Sciatic nerve (tissue), 2 donors: ENCODE measurements at places on chromosomes 3 and 15. TPM values are rescaled to one million over a fixed set of nuclear protein-coding genes. Genes with fewer than 3 reads are reported as not detected.

The CPNE9 gene
- not detected for total RNA-seq

The KLF13 gene
- 85.9 TPM for total RNA-seq

- DNase-seq: no peak
Observed at GRCh38 chr3:13828501-13829265, 51.2 kb downstream of the WNT7A start.

DNA sequence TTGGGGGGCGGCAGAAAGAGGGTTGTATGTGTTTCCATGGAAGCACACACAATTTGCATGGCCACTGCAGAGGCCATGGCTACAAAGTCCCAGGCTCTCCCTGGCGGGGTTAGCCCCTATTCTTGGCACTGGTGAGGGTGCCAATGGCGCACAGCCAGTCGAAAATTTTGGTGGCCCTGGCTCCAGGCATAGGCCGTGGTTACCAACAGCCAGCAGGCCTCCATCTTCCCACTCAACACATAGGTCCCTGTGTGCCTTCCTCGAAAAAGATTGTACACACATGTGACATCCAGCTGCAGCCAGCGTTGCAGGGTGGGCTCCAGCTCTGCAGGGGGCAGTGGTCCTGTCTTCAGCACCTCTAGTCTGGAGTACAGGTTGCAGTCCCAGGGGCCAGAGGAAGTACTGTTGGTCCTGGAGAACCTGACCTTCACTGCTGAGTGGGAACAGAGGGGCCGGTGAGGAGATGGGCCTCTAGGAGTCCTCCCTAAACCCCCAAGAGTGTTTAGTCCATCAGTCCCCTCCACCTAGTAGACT, 7.1 kb downstream of the P4HTM start:
- DNase-seq: no peak

The GPR87 gene
- not detected for total RNA-seq

DNA sequence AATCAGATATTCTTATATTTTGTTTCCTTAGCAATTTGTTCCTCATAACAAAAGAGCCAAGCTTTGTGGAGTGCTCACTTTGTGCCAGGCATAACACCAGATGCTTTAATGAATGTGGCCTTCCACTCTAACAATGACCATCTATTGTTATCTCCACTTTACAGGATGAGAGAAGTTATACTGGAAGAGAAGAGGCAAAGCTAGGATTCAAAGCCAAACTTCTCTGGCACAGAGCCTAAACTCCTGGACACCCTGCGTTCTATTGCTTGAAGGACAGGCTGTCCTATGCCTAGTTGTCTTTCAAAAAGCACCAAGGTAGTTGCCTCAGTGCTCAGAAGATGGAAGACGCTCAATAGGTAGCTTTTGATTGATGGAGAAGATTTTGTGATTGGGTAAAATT, 123.2 kb upstream of the FEZF2 start:
- no peak for DNase-seq

DNA sequence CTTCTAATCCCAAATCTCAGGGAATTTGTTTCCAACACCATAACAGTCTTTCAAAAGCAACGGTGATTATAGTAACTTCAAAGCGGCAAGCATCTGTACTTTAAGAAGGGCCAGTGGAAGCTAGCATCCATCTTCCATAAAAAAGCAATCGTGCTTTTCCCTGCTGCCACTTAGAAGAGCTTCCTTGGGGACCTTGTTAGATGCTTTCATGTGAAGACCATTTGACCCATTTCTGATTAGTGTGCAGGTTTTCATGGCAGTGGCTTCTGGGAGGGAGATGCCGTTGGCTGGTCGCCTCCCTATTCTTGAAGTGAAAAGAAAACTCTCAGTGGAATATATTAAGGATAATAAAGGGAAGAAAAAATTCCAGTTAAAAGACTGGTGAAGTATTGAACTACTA, 354.1 kb downstream of the ROBO2 start:
- DNase-seq: no peak

DNA sequence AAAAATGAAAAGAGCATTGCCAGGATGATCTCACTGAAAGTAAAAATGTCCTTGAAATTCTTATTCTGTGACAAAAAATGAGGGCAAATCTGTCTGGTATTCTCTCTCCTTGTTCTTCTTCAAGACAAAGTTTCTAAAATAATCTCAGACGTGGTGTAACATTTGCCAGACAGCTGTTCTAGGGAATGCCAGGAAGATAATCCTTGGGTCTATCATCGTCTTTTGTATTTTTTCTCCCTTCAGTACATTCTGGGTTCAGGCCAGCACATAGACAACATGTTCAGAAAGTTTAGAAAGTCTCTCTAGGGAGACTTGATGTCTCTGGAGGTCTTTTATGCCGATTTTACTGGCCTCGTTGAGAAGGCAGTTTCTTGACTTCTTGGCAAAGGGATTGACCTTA, 121.2 kb upstream of the HES1 start:
- no peak for DNase-seq

DNA sequence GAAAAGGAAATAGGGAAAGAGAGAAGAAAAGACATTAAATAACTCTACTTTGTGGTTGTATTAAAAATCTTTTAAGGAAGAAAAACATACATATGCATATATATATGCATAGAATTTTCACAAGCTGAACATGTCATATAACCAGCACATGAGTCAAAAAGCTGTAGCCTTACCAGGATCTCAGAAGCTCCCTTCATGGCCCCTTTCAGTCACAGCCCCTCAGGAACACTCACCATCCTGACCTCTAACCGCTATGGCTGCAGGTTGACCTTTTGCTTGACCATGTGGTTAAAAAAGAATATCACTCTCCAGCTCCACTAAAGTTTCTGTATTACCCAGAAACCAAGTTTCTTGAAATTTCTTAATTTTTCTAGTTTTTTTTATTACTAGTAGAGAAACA, 103.4 kb downstream of the CHST2 start:
- no peak for DNase-seq
